ENCODE measurements at places on chromosomes 12 and 14.
A peak's percentile ranks its signal among the peaks of the same experiment; 100 is the strongest.

DNA sequence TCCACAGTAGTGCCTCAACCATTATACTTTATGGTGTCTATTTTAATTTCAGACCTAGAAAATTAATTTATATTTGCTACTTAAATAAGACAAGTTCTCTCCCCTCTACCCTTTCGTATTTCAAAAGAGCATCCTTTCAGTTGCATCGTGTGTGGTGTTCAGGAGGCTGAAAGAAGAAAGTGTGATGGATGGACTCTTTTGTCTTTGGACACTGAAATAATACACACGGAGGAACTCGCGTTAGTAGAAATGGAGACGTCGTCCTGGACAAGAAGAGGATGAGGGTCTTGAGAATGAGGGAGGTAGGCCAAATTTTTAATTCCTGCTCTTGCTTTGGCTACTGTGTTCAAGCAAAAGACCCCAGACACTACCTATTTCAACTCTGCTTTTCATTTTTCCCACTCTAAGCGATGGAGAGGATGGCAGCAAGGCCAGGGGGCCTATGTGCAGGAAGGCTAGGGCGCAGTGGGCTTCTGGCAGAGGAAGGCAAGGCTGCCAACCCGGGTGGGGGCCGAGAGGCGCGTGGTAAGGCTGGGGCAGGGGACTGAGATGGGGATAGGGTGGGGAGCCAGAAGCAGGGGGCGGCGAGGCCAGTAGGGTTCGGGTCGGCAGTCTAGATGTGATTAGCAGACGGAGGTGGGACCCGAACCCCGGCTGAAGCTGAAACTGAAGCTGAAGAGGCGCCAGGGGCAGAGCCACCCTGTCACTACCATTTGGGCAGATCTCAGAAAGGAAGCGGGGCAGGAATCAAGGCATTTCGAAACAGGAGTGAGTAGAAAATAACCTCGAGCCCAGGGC lies 722 bp downstream of the TMED8 start:
- DNase-seq: peak; percentile 54

GRCh38 chr12:53567961-53568808 lies 58.0 kb downstream of the ATF7 start:
- no peak for DNase-seq

- no peak for DNase-seq
Measured at GRCh38 chr12:48545833-48546469, 20.5 kb downstream of the OR8S1 start.

DNA sequence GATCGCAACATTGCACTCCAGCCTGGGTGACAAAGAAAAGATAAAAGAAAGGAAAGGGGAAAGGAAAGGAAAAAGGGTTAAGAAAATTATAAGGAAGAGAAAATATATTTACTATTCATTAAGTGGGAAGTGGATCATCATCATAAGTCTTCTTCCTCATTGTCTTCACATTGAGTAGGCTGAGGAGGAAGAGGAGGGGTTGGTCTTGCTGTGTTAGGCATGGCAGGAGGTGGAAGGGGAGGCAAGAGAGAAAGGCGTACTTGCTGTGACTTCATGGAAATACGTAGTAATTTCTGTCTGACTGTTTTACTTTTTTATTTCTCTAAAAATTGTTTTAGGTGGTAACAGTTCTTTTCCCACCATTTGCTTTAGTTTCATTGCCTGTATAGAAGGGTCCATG lies 26.2 kb downstream of the FAM177A1 start:
- no peak for DNase-seq

DNA sequence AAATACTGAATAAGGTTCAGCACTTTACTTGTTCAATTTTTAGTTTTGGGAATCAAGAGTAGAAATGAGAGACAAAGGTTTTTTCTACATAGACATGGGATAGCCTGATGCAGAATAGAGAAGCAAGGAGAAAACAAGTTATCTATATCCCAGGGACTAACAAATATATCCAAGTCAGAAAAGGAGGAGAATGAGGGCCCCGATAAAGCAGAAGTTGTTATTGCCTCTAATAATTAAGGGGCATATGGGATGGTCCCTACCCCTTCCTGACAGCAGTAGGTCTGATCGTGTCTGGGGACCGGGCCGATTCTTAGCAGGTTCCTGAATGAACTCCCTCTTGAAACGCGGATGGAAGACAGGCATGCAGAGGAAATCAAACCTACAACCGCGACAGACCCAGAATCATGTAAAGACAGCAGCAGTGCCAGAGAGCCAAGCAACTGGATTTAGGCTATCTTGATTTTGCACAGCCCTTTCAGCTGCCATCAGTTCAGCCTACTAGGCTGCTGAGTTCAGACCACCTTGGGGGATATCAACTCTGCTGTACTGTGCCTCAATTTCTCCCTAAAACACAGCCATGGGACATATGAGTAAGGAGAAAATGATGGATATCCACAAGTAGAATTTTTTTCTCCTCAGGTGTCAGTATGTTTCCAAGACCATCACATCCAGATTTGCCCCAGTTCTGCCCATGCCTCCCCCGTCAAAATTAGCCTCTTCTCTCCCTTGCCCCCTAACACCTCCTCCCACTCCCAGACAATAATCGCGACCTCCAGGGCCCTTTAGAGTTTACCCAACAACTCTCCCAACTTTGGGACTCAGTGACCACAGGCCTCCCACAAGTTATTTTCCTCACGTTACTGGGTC lies 706 bp downstream of the PRMT5 start:
- no peak for DNase-seq
